Mucosa of descending colon (tissue), 3 donors: ENCODE measurements at places on chromosomes 1 and 21.

DNA sequence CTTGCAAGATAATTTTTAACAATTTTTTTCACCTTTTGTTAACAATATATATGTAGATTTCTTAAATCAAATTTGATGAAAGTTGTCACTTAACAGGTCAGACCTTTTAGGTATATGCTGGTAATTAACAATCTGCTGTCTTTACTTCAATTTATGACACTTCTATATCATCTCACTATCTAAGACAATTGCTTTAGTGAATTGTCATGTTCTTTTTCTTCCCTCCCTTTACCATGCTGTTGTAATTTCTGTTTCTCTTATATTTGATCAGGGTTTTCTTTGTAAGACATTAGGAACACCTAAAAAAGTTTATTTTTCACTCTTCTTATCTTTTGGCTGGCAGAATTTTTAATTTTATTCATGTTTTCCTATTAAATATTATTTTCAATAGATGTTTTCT lies 2.0 kb downstream of the IFI16 start:
- no peak for DNase-seq

GRCh38 chr1:37480581-37481288 lies 6.4 kb downstream of the ZC3H12A start:
- DNase-seq = no peak

DNA sequence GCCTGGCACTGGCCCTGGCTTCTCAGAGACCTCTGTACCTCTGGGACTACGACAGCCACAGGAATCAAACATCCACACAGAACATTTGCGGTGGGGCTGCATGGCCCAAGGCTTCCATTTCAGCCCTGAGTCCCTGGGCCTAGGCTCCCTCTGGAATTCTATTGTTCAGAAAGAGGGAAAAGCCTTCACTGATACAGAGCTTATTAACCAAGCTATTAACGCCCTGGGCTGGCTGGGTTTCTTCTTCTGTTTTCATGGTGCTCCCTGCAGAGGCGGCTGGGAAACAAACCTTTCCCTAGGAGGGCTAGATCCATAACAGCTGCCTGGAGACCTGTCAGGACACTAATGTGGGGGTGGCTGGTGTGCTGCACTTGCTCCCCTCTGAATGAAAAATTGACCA lies 88.2 kb downstream of the KAZN start:
- DNase-seq = no peak

DNA sequence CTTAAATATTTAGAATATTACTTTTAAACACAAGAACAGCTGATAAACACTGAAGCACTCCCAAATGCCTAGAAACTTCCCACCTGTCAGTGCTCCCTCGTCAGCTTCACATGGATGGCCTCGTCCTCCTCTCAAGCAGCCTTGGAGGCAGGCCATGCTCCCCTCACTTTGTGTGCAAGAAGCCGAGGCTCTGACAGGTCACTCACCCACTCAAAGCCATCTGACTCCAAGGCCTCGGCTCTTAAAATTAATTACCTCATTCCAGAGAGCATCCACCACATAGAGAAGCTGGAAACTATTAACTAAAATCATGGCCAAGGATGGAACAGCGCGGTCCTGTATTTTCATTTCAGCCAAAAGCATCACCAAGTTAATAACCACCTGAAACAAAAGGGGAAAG lies 17.8 kb downstream of the LBR start:
- DNase-seq = no peak

GRCh38 chr1:36070349-36070748 lies 13.5 kb upstream of the TEKT2 start:
- DNase-seq = no peak

GRCh38 chr1:232468249-232468648 lies 161.7 kb downstream of the SIPA1L2 start:
- DNase-seq = no peak

GRCh38 chr1:39758556-39759435 lies 12.4 kb downstream of the OXCT2 start:
- DNase-seq = no peak

DNA sequence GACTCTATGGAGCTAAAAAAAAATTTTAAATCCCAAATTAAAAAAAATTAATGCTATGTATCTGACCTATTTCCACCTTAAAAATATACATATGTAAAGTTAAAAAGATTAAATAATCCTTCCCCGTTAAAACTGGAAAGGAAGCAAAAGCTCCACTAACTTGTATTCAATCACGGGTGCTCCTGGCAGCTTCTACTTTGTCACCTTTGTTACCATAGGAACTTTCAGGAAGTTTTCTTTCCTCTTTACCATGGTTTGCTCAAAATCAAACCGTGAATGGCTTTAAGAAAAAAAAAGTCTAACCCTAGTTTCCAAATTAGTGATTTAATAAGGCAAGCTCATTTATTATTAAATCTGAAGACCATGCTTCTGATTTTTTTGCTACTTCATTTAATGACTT lies 3.5 kb downstream of the GPATCH2 start:
- DNase-seq = no peak

- DNase-seq = no peak
Observed at GRCh38 chr1:234721476-234722269, 111.7 kb upstream of the IRF2BP2 start.

DNA sequence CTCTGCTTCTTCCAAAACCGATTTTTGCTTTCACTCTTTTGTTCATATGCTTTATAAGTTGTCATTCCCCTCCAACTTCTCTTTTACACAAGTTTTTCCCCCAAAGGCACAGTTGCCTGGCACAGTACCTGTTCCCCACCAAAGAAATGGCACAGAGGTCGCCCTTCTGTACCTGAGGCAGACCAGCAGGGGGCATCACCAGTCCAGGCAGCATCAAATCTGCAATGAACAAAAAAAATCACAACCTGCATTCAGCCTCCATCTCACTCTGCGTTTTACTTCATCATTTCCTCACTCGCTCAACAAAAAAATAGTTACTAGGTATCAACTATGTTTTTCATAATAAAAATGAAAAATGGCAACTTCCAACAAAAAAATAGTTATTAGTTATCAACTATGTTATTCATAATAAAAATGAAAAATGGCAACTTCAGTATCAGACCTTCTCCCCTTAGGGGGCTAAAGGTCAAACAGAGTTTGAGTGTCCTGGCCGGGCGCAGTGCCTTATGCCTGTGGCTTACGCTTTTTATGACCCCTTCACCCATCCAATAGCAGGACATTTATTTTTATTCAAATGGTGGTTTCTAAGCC lies 4.1 kb downstream of the EIF2D start:
- no peak for DNase-seq

DNA sequence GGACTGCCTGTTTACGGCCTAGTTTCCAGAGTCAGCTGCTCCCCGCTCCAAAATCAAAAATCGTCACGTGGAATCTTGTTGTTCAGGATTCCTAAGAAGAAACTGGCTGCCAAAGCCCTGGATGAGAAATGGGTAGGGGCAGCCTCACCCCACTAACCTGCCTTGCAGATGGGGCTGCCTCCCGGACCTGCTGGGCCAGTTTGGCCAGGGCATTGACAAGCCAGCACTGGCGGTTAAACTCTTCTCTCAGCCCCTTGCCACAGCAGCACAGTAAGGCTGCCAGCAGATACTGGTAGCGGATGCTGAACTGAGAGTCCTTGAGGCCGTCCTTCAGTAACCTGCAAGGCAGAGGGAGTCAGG lies 31.6 kb upstream of the PPP1R15B start:
- DNase-seq = no peak

DNA sequence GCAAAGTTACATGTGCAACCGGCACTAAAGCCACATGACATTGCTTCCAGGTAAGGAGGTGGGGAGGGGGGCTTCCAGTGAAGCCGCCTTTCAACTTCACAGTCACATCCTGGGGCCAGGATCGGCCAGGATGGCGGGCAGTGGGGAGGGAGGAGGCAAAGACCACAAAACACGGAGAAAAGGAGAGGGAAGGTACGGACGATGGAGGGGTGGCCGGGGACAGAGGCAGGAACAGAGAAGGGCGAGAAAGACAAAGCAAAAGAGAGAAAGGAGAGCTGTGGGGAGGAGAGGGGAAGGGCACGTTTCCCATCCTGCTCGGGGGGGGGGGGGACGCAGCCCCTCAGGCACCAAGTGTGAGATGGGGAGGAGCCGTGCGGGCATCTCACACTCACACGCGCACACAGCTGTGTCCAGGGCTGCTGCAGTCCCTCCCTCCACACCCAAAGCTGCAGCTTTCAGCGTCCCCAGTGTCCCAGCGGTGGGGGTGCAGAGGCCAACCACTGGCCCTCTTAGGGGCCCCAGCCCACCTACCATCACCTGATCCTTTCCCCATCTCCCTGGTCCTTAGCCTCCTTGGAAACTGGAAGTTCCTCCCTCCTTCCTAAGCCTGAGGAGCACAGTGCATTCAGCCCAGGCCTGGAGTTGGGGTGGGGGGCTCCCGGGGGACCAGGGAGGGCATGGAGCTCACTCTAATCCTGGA lies 2.4 kb downstream of the SH2D5 start:
- no peak for DNase-seq

DNA sequence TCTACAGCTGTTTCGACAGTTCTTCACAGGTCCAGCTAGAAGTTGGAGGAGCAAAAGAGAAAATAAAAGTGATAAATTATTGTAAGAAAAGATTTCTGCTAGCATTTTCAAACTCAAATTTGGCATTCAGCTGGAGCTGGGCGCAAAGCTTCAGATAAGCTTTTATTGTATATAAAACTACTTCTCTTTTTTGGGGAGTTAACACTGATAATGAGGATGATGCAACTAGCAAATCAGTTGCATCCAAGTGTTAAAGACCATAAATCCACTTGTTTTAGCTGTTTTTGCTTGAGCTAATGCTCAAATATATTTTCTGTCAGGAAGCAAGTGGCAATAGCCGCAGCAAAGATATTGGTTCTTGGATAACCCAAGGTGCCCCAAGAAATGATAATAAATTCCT lies 127.1 kb upstream of the PKN2 start:
- DNase-seq = no peak

DNA sequence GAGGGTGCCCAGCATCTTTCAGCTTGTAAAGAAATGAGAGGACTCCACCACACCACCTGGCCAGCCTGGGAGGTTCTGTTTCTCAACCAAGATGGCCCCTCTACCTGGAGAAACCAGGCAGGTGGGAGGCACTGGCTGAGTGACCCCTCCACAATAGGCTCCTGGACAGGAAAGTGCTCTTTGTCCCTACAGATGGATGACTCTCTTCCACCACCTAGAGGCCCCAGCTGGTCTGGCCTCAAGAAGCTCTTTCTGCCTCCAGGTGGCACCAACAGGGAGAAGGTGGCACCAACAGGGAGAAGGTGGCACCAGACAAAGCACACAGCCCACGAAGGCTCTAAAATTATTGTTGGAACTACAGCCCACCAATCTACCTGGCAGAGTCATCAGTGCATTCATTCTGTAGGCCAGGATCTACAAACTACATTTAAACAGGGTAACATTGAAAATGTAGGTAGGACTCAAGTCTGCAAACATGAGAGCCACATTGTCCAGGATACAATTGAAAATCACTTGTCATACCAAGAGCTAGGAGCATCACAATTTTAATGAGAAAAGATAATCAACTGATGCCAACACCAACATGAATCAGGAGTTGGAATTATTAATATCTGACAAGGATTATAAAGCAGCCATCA lies 14.4 kb downstream of the TMPRSS3 start:
- peak; percentile 77 for DNase-seq

GRCh38 chr1:236623371-236624166 lies 19.3 kb upstream of the HEATR1 start:
- DNase-seq = no peak

- no peak for DNase-seq
Observed at GRCh38 chr1:84300501-84300900, 1.0 kb upstream of the SAMD13 start.

GRCh38 chr21:19340303-19340702 lies 936.7 kb upstream of the TMPRSS15 start:
- DNase-seq = no peak

DNA sequence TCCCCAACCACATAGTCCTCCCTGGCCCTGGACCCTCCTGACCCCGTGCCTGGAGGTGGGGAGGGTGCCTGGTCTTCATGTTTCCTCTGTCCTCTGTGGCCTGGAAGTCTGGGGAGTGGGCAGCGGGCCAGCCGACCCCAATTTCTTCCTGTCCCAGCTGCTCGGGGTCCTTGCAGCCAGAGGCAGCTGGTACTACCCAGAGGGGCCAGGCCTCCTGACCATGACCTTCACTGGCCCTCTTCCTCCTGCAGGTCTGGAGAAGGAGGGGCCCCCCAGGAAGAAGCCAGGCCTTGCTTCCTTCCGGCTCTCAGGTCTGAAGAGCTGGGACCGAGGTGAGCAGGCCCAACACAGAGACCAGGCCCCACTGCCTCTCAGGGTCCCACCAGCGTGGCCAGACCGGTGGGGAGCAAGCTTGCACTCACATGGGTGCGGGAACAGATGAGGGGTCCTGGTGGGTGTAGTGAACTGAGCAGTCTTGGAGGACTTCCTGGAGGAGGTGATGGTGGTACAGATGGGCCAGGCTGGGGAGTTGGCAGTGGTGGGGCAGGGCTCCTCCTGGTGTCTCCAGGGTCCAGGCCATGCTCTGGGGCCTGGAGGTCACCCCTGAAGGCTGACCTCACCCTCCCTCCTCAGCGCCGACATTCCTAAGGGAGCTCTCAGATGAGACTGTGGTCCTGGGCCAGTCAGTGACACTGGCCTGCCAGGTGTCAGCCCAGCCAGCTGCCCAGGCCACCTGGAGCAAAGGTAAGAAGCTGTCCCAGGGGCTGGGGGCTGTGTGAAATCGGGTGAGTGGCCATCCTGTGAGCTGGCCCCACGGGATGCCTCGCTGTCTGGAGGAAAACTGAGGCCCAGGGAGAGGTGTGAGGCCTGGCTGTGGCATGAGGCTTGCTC lies 32.7 kb downstream of the TRIM11 start:
- peak; percentile 22 for DNase-seq

DNA sequence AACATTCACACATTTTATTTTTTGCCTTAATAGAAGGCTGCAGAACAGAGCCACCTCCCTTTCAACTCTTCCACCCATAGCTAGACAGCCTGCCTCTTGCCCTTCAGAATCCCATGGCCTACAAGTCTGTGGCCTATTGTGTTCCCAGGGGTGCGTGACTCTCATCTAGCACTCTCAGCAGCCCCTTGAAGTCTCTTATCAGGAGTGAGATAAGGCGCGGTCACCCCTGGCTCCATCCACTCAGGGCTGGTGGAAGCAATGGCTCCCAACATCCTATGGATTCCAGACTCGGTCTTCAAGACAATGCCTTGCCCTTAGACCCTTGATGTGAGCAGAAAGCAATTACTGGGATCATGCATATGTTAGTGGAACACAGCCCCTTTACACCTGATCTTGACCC lies 264.1 kb upstream of the GREM2 start:
- DNase-seq = no peak

GRCh38 chr21:44300262-44300959 lies 558 bp downstream of the PFKL start:
- DNase-seq = peak; percentile 90
